Adipocyte (in vitro differentiated cells): ENCODE measurements at places on chromosomes 3 and 15.

DNA sequence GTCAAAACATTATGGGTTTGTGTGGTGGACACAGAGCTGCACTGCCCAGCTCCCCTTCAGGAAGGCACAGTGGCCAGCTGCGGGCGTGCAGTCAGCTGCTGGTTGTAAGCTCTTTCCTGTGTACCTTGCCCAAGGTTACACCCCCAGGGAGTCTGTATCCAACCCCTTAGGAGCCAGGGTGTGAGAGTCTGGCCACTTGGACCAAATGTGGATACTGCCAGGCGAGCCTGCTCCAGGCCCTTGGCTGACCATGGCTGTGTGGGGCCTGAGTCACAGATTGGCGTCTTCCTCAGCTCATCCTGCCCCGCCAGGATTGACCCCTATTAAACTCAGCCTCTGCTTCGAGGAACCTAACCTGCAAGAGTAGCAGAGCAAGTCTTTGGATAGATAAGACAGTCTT is 56.9 kb downstream of the ABHD5 start:
- no peak for DNase-seq

DNA sequence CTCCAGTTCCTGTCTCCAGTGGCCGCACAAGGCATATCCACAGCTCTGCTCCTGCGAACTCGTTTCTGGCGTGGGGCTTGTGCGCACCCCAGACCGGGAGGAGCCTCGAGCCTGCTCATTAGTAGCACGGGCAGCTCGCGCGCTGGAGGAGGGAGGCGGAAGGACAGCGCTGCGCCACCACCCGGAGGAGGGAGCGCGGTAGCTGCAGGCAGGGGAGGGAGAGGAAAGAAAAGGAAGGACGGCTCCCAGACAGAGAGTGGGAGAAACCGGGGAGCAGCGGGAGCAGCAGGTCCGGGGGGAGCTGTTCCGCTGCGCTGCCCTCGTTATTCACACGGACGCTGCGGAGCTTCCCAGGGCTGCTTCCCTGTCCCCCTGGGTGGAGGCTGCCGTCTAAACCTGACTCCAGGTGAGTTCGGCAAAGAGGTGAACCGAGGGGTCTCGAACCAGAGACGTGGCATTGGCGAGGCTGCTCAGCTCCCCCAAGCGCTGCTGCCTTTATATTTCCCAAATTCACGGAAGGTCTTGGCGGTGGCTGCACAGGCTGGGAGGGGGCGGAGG is 121.3 kb upstream of the ZNF717 start:
- DNase-seq = peak; percentile 89

- DNase-seq = peak; percentile 92
Observed at GRCh38 chr3:111859061-111859973, at the start of gene PHLDB2. Gene PHLDB2 (plus strand): TSS chr3:111859265. CDS start chr3:111884078, 24,813 bp downstream.

- DNase-seq = no peak
Observed at GRCh38 chr3:22358334-22358733, 607.3 kb upstream of the ZNF385D start.

- peak; percentile 18 for DNase-seq
Observed at GRCh38 chr3:11080492-11080891, 73.8 kb upstream of the HRH1 start.

DNA sequence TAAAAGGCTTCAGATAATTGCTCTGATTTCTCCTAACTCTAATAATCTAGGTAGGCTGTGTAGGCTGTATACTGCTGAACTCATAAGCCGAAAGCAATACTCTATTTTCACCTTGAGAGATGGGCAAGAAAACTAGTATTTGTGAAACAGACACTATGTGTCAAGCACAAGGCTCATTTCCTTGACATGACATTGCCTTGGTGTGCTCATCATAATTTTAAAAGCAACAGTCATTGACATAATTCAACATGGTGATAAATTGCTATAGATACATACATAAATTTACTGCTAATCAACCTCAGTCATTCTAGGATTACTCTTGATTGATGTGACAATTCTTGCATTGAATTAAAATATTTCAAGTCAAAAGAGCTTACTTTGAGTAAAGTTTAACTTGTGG is 304.7 kb downstream of the CNTN3 start:
- DNase-seq = no peak

GRCh38 chr15:65369651-65370050 is 8.2 kb downstream of the IGDCC3 start:
- DNase-seq = no peak

GRCh38 chr3:108227131-108227530 is 4.9 kb upstream of the IFT57 start:
- DNase-seq = no peak

DNA sequence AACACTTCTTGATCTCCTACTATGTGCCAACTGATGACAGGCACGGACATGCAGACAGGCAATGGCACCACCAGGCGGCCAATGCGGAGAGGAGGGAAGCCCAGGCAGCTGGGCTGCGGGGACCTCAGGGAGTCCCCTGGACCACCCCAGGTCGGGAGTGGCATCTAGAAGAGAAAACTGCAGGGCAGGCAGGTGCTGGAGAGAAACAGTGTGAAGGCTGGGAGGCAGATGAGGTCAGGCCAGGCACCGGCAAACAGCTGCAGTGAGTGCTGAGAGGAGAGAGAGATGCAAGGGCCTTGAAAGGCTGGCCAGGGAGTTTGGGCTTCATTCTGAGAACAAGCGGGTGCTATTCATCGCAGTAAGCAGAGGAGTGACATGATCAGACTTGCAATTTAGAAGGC is 29.1 kb downstream of the SLC6A1 start:
- no peak for DNase-seq

GRCh38 chr15:90009301-90010022 is 8.3 kb downstream of the ZNF710 start:
- no peak for DNase-seq

DNA sequence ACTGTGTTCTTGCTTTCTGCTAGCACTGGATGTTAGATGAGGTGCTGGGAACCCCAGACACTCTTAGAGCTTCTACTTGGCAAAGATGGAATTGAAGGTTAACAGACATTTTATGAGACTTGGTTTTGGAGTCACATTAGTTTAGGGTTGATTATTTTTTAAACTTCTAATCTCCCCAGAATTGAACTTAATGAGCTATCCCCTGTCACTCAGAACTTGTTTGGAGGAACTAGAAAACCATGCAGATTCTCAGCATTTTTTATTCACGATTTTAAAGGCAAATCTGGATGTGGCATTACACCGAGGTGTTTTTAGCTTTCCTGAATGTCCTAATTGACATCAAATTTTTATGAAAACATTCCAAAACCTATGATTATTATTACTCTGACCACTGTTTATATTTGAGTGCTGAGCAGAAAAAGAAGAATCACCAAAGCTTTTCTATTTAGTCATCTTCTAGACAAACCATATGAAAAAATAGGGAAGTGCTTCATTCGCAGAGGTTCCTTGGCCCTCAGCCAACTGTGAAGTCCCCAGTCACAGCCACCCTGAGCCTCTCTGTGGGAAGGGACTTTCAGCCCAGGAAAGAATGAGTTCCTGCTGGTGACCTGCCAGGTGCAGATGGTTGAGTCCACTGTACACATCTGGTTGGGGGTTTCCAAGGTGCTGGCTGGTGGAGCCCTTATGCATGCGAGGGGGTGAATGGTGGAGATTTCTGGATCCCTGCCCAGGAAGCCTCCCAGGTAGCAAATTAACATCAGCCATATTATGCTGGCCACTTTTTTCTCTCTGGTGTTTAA is 196.0 kb upstream of the TOPAZ1 start:
- DNase-seq = no peak

GRCh38 chr15:39621210-39621609 is 40.3 kb downstream of the THBS1 start:
- no peak for DNase-seq

DNA sequence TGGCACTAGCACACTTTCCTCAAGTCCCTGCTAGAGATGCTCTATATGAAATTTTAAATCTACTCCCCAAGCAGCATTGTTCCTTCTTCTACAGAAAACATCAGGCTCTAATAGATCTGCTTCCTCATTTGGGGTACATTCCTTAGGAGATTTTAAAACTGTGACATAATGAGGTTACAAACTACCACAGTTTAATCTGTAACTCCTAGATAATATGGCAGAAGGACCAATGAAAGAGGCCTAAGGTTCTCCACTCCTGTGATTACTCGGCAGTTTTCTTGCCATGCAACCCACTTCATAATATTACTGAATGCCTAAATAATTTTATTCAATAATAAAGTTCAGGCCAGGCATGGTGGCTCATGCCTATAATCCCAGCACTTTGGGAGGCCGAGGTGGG is 16.1 kb downstream of the ZNF106 start:
- no peak for DNase-seq

- DNase-seq = no peak
Observed at GRCh38 chr3:5657106-5657505, 469.6 kb downstream of the EDEM1 start.

DNA sequence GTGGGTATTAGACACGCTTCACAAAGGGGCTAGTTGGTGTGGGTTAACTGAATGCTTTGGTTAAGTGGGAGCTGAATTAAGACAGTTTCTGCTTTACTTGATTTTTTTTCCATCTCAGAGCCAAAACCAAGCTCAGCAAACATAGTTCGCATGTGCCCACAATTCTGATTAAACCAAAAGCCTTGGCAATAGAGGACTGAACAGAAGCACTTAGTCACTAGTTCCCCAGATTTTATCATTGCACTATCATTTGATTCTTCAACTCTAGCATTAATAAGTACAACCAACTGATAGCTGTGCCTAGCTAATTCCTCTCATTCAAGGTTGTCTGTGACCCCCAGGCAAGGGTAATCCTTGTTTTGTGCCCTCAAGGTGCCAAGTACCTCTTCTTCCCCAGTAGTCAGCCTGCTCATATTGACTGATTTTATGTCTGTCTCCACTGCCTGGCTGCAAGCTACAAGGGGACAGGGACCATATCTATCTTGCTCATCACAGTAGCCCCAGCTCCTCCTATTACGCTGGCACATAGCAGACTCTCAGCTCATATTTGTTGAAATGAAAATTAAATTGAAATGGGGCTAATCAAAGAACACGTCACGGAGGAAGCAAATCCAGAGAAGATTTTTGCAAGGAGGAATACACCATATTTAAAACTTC is 9.9 kb upstream of the ARHGEF3 start:
- no peak for DNase-seq

DNA sequence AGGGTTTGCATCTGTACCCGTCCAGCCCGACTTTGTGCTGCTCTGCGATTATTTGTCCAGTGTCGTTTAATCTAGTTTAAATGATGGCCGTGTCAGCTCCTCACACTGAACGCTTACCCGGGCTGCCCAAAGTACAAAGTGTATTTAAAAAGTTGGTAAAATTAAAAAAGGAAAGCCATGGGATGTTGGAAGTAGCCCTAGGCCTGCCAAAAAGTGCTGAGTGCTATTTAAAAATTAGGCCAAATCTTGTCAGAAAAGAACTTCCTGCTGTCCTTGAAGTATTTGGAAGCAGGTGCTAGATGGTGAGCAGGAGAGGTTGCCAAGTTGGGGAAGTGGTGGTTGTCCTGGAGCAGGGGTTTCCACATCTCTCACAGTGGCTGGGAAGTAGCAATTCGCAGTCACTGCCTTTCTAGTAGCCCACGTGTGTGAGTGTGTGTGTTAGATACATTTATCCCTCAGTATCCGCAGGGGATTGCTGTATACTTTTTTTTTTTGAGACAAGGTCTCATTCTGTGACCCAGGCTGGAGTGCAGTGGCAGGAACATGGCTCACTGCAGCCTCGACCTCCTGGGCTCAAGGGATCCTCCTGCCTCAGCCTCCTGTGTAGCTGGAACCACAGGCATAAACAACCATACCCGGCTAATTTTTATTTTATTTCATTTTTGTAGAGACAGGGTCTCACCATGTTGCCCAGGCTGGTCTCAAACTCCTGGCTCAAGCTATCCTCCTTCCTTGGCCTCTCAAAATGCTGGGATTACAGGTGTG is 664 bp downstream of the PPCDC start:
- peak; percentile 54 for DNase-seq

GRCh38 chr3:2661078-2661477 is 449.1 kb downstream of the IL5RA start:
- DNase-seq = no peak

DNA sequence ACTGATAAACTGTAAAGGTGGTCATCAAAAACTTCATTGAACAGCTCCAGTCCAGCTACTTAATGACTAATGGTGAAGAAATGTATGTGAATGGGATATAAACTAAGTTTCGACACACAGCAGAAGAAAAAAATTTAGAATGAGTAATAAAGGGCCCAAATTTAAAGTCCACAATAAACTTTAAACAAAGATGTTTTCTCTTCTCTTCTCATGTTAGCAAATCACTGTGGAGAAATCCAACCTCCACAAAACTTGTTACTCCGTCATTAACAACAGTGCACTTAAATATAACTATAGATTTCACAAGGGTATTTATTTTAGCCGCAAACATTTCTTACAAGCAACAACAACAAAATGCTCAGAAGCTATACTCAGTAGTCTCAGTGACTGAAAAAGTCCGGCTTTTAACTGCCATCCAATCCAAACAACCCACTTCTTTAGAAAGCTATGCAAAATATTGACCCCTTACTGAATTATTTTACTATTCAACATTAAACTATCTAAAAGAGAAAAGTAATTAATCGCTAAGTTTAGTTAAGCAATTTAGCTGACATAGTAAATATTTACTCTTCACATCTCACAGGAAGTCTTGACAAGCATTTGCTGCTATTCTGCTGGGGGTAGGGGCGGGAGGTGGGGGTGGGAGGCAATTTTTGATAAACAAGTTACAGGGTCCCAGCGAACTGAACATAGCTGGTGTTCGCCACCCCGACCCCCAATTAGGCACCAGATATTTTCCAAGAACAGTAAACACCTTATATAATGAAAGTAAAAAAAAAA is 2.4 kb downstream of the IGF2BP2 start:
- peak; percentile 84 for DNase-seq

DNA sequence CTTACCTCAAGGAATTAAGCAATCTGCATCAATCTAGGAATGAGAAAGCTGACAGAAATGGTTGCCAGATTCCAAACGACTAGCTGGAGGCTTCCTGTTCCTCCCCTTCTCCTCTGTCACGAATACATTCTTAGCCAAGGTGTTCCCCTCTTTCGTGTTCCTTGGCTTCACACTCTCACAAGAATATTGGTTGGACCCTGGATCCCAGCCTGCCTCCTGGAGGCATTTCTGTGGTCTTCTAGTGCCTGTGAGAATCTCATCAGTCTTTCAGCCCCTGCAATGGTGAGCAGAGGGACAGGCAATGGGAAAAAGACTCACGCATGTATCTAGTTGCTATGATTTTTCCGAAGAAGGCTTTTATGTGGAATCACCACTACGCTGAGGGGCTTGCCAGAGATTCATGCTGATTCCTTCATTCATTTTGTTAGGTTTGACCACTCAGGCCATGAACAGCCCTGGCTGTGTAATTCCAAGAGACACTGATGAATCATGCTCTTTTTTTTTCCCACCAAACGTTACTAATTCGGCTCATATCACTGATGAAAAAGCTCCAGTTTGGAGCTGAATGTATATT is 1.6 kb upstream of the P3H2 start:
- DNase-seq = no peak

DNA sequence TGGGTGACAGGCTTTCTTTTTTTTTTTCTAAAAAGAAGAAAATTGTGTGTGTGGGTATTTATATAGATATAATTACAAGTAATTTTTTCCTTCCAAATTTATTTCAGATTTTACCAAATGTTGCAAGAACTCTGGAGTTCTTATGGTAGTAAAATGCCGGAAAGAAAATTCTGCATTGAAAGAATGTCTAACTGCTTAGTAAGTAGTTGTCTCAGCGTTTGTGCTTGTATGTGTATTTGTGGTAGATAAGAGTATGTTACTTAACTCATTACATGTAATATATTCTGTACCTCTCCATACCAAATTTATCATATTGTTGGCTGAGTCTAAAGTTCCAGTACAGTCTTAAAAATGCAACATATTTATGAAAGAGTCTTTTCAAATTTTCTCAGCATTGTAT is 32.3 kb upstream of the ZCWPW2 start:
- DNase-seq = no peak
